Omental fat pad (tissue), 4 donors: ENCODE measurements at places on chromosomes 13 and 19. TPM values are rescaled to one million over a fixed set of nuclear protein-coding genes. Genes with fewer than 3 reads are reported as not detected.

The CALR3 gene
- total RNA-seq = not detected

GRCh38 chr13:63288576-63288975 is 1872.9 kb upstream of the PCDH20 start:
- no peak for DNase-seq

The SUPT20H gene
- 19.5 TPM for total RNA-seq

GRCh38 chr13:97477844-97478243 is 43.9 kb downstream of the RAP2A start:
- no peak for DNase-seq

DNA sequence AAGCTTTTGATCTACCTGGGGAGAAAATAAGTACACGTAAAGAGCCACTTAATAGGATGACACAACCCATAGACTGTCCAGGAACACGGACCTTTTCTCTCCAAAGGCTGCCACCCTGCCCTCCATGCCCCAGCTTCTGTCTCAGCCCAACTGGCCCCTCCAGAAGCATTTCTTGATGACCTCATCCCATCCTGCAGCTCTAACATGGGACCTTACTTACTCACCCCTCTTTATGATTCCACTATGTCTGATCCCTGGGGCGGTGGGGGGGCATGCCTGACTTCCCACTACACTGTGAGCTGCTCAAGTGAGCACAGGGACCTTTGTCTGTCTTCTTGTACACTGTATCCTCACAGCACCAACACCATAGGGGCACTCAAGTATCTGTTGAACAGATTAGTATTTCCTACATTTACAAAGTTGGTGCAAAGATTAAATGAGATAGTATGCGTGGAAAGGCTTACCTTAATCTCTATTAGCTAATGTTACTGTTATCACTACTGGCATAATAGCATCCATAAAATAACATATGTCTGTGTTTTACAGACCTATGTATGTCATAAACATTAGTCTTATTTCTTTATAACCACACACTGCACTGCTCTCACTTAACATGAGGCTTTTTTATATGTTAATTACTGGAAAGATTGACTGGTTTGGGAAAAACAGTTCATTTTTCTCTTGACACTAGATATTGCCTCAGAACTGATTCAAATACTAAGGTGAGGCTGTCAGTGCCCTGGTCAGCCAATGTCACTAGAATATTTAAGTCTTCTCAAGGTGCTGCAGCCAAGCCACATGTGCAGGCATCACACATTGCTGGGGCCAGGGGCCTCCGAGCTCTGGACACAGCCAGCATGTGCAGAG is 100.9 kb downstream of the FOXO1 start:
- no peak for DNase-seq

The FUT1 gene
- 2.2 TPM for total RNA-seq

The ZNF730 gene
- total RNA-seq = not detected

DNA sequence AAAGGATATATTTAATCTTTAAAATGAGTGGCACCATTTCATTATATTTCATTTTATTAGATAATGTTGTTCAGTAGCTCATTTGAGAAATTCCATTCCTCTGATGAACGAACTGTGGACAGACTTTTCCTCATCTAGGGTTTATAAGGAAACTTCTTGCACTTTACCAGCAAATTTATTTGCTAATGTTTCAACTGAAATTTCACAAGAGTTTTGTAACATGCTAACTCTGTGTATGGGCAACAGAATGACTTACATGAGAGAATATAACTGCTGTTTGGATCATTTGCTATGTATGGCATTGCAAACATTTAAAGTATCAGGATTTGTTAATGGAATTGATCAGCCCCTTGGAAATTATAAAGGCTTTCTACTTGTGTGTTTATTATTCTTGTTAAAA is 3.7 kb upstream of the IRS2 start:
- DNase-seq = no peak
